T-cell (primary cell): ENCODE measurements at places on chromosomes 5 and 9.

DNA sequence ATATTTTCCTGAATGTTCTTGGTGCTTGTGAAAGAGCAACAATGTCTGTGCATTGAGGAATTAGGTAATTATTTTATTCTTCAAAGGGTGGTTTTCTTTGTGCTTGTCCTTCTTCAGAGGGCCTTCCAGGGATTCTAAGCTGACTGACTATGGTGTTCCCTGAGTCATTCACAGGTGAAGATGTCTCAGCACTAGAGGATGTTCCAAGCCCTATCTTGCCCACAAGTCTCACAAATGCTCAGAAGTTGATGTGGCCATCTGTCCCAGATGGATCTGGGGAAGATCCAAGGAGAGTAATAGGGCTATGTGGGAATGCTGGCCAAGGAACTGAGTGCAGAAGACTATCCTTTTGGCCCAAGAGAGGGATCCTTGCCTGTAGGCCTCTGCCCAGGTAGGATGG is 120.9 kb downstream of the ADAMTSL1 start:
- DNase-seq, result no peak

- DNase-seq, result peak; percentile 8
Measured at GRCh38 chr9:132409828-132410528, at the start of gene CFAP77. Gene CFAP77, plus strand, starts transcription at chr9:132410211. Its CDS starts 61 bp downstream, at chr9:132410272.

DNA sequence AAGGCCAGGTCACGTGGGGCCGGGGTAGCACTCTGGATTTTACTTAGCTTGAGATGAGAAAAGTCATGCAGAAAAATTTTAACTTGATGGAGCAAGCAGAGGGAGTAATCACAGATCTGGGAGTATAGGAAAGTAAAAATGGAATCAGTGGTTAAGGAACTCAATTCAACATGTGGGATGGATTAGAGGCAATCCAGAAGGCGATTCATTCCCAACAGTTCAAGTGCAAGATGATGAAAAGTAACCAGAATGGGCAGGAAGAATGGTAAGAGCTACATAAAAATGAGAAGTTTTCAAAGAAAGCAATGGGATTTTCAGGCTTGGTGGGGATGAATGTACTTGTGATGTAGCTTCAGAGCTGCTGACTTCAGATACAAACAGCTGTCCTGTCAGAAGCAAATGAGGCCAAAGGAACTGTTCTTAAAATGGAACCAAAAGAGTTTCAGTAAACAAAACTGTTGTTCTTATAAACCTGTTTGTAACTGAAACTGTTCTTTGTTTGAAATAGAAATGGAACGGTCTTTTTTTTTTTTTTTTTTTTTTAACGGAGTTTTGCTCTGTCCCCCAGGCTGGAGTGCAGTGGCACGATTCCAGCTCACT is 5.6 kb upstream of the SEC24A start:
- DNase-seq, result no peak

DNA sequence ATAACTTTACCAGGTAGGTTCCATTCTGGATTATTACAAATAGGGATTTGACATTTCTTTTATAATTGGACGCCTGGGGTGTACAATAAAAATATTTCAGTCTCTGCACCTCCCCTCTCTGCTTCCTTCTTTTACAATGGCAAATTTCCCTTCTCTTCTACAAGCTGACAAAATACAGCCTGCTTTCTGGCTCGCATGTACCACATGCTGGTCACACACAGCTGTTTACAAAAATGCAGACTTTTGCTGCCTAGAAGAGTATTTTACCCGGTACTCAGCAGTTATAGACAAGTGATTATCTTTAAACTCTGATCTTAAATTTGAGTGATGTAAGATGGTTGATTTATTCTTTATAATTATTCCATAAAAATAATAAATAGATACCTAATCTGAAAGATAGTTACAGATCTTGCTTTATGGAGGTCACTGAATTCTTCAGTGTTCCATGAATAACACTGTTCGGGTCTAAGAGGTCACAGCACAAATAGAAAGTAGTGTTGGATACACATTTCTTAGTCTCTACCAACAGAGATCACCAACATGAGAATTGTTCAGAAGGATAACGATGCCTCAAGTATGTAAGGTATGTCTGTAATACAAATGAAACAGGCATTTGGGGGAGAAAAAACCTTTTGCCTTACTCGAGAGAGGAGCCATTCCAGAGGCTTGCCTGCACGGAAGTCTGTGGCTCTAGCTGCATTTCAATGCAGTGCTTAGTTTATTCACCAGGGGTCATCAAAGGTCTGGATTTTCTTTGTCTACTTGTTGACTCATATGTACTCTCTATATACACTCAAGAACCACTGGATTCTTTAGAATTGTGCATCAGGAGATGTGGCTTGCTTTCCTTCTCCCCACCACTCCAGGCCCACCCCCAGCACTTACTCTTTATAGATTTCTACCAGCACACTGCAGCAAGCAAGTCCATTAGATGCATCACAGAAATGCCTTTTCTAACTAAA is 206.6 kb upstream of the RFX3 start:
- DNase-seq, result peak; percentile 38

DNA sequence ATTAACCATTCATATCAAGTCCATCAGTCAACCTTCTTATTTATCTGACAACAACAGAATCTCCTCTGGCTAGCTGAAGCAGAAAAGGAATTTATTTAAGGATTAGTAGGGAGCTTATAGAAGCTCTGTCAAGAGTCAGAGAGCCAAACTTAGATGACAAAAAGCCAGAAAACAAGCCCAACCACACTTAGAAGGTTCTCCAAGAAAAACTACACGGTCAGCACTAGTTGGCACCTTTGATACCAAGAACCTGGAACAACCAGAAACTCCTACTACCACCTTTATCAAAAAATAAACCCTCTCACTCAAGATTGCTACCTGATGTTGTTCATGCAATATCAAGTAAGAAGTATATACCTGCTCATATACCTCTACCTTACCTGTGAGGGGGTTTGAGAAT is 36.9 kb downstream of the RANBP6 start:
- no peak for DNase-seq

DNA sequence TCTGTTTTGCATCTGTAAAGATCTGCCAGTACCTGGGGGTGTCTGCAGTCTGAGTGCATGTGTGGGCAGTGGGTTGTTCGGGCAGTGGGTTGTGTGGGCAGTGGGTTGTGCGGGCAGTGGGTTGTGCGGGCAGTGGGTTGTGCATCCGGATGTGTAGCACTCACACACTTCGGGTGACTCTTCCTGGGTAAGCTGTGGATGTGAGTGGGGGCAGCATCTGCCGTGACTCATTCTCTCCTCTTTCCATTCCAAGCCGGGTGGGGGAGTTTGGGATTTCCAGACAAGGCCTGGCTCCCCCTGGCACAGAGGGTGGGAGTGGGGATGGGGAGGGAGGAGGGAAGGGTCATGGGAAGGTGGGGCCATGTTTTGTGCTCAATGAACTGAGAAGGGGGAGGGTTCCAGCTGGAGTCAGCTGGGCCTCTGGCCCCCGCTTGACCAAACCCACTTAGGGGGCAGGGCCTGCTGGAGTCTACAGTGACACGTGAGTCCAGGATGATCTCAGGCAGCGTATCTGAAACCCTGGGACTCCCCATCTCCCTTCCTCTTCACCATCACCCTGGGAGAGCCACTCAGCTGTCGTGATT is 8.3 kb downstream of the CRB2 start:
- DNase-seq, result no peak

DNA sequence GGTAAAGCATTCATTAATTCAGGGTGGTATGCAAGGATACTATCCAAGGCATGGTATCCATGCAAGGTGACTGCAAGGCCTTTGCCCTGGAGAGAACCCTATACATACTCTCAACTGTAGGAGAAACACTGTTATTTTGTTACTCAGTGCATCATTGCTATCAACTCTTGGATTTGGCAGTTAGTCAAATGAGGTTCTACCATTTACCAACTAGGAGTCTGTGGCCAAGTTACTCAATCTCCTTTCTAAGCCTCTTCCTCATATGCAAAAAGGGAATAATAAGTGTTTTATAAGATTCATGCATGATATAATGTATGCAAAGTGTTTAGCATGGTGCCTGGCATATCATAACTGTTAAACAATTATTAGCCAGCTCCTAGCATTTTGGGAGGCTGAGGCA is 4.0 kb downstream of the PCDHGC3 start:
- DNase-seq, result no peak

- DNase-seq, result no peak
Measured at GRCh38 chr5:135890867-135891266, 4.8 kb downstream of the IL9 start.

DNA sequence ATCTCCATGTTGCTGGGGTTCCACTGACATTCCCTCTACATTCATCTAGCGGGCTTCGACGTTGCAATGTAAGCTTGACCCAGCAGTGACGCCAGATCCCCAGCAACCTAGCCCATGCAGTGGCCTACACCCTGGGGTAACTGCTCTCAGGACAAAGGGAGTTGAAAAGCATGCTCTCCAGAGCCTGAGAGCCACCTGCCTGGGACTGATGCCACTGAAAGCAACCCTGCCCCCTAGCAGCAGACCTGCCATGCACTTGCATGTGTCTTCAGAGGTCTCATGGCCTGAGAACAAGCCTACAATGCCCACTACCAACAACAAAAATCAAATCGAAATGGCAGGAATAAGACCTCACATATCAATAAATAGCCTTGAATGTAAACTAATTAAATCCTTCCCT is 330.3 kb downstream of the TRIM36 start:
- DNase-seq, result no peak

- peak; percentile 83 for DNase-seq
Measured at GRCh38 chr9:37422289-37423104, at the start of gene GRHPR. Gene GRHPR, plus strand, starts transcription at chr9:37422696. Its CDS starts 55 bp downstream, at chr9:37422751.

GRCh38 chr5:74386571-74387334 is 253.8 kb downstream of the ENC1 start:
- DNase-seq, result no peak

GRCh38 chr5:71600783-71601182 is 13.6 kb downstream of the MCCC2 start:
- DNase-seq, result no peak

DNA sequence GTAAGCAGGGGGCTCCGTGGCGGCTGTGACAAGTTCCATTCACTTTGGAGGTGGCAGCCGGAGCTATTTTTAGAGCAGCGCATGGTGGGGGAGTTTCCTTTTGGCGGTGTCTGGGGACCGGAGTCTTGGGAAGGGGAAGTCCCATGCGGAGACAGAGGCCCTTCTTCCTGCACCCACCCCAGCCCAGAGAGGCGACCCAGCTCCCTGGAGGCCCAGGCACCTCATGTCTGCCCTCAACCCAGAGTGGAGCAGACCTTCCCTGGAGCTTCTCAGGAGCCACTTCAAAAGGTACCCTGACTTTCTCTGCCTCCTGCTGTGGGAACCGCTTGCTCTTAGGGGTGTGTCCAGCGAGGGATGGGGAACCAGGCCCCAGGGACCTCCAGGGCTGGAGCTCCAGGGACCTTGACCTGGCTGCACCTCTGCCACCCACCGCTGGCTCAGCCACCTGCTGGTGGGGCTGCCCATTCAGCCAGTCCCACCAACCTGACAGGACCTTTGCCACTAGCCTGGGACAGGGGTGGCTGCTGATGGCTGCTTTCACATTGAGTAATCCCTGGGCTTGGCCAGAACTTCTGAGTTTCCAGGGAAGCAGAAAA is 34.1 kb downstream of the NEK6 start:
- no peak for DNase-seq

DNA sequence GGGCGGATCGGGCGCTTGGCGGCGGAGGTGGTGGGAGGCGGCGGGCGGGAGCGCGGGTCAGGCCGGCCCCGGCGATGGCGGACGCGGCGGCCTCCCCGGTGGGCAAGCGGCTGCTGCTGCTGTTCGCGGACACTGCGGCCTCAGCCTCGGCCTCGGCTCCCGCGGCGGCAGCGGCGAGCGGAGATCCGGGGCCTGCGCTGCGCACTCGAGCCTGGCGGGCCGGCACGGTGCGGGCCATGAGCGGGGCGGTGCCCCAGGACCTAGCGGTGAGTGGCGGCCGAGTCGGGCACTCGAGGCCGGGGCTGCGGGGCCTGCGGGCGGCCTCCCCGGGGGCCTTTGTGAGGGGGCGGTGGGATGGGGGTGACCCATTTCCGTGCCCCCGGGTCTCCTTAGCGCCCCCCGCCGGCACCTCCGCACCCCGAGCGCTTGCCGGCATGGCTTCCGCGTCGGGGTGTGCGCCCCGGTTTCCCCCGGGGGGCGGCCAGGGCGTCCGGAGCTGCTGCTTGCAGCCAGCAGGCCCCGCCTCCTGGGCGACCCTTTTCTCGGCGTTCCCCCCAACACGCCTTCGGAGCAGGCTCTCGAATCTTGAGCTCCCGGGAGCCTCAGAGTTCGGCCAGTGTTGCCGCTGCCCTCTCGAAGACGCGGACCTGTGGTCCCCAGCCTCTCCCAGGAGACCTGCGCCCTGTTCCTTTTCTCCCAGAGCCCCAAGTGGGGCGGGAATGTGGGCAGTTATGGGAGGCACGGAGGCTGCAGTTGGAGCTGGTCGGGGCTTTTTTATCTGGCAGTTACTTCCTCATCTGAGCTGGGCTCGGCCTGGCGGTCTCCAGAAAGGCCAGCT is 456 bp downstream of the KDM3B start:
- peak; percentile 70 for DNase-seq

- no peak for DNase-seq
Measured at GRCh38 chr5:21831145-21831787, 1021.9 kb downstream of the CDH12 start.

DNA sequence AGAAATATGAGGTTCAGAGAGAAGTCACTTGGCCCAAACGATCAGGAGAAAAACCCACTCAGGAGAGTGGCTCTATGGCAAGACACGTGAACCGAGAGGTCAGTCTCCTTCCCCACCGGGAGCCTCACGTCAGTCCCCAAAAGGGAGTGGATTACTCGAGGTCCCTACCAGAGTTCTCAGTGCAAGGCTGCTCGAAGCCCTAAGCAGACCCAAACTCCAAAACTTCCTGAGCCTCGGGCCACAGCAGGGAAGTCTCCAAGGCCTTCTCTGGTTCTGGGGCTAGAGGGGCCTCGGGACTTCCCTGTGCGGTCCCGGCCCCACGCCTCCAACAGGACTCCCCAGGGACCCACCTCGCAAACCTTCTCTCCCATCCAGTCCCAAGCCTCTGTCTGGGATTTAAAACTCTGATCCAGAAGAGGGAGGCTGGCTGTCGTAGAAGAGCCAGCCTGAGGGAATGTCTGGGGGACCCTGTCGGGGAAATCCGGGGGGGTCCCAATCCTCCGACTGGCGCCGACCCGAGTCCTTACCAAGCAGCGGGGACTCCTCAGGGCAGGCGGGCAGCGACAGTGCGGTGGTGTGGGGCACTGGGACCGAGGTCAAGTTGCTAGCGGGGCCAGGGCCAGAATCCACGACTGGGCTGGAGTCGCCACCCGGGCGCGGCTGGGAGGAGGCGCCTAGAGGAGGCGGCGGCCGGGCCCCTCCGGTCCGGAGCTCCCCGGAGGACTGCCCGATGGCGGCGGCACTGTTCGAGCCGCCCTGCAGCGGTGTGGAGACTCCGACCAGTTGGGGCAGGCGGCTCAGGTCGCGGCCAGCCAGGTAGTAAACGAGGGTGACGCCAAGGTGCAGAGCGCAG is 679 bp downstream of the B4GALT1 start:
- no peak for DNase-seq

DNA sequence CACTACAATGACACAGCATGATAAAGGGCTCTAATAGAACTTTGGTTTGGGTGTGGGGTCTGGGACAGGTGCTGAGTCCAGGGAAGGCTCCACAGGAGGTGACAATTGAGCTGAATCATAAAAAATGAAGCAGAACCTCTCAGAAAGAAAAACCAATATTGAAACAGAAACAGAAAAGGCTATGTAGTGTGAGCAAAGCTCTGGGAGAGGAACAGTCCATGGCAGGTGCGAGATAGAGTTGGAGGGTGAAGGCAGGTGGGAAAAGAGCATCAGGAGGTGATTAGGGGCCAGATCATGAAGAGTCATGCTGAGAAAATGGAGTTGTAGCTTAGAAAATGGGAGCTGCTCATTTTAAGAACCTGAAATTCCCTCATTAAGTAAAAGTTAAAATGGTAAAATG is 164.9 kb downstream of the KCTD16 start:
- DNase-seq, result no peak

- DNase-seq, result peak; percentile 35
Measured at GRCh38 chr5:108642170-108642906, 105.4 kb upstream of the FER start.
